ENCODE measurements at places on chromosomes 3 and 15.

DNA sequence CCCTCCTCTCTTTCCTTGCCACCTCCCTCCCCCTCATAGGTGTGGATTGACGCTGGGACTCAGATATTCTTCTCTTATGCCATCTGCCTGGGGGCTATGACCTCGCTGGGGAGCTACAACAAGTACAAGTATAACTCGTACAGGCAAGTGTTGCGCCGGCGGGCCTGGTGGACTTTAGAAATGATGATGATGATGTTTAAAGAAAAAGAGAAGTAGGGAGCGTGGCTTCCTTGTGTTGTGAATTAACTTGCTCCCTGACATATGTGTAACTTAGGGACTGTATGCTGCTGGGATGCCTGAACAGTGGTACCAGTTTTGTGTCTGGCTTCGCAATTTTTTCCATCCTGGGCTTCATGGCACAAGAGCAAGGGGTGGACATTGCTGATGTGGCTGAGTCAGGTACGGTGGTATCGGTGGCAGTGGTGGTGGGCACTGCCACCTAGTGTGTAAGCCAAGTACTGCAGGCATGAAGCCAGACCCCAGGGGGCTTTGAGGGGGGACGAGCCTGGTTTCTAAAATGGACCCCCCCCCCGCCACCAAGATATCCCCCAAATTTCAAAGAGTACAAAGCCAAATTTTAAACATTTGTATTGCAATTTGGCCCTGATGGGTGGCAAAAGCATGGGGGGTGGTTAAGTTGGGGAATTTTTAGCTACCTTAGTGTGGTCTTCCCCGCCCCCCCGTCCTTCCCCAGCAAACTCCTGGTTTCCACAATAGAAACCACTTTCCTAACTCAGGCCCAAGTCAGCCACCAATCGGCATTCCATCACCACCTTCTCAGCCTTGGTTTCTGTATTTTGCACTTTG, 65.6 kb downstream of the SLC6A6 start:
- H3K4me3 ChIP-seq: no peak overlapping the region
- no peaks in the 10 kb centered on the region for H3K36me3 ChIP-seq
- no peaks in the 10 kb centered on the region for H3K4me1 ChIP-seq
- peak; percentile 40 for DNase-seq
- H3K27me3 ChIP-seq: no peaks in the 10 kb centered on the region

DNA sequence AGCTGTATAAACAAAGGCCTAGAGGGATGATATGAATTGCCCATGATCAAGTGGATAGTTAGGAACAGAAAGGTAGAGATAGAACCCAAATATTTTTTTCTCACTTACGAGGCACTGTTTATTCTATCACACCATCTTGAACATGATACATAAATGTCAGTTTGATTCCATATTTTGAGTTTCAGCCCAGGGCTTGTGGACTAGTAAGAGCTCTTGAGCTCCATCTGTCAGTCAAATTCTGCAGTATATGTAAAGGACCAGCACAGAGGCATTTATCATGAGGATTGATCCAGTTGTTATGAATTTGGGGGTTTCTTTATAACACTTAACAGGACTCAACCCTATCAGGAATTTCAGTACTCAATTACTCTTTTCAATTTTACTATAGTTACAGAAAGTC, 4.8 kb downstream of the SLC27A2 start:
- H3K27me3 ChIP-seq: no peaks in the 10 kb centered on the region
- no peak for DNase-seq
- H3K4me1 ChIP-seq: peaks cover 11% of the 10 kb centered on the region
- no peak overlapping the region for H3K27ac ChIP-seq

GRCh38 chr3:148005456-148005855, 596.3 kb downstream of the ZIC1 start:
- no peaks in the 10 kb centered on the region for H3K36me3 ChIP-seq
- no peak for DNase-seq
- H3K27me3 ChIP-seq: no peaks in the 10 kb centered on the region
- no peaks in the 10 kb centered on the region for H3K4me1 ChIP-seq
- no peak overlapping the region for H3K27ac ChIP-seq
- H3K4me3 ChIP-seq: no peak overlapping the region

- H3K27me3 ChIP-seq: no peaks in the 10 kb centered on the region
- no peak overlapping the region for H3K4me3 ChIP-seq
- H3K27ac ChIP-seq: no peak overlapping the region
- no peak for DNase-seq
- H3K4me1 ChIP-seq: no peaks in the 10 kb centered on the region
These were observed 293.4 kb upstream of the MME start for GRCh38 chr3:154786724-154787123.

DNA sequence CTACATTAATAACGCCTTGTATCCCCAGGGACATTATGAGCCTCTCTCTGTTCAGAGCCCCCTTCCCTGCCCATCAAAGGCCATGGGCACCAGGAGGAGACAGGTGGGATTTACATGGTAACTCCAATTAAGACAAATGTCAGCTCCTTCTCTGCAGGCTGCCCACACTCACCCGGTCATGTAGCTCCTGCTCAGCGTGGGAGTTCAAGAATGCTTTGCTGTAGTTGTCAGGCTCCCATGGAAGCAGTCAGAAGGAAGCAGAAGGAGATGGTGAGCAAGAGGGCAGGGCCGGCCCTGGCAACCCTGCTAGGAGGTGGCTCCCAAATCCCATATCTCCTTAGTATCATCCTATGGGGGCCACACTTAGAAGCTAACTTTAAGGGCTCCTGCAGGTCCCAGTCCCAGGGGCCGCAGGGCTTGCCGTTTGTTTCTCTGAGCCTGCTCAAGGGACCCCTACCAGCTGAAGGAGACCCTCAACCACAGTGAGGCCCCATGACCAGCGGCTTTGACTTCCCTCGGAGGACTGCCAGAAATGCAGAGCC, 218.4 kb upstream of the TLE3 start:
- no peaks in the 10 kb centered on the region for H3K27me3 ChIP-seq
- no peaks in the 10 kb centered on the region for H3K36me3 ChIP-seq
- H3K4me3 ChIP-seq: no peak overlapping the region

GRCh38 chr15:59444980-59445545, 7.1 kb downstream of the FAM81A start:
- no peak overlapping the region for H3K27ac ChIP-seq
- no peak for DNase-seq
- no peaks in the 10 kb centered on the region for H3K4me1 ChIP-seq
- H3K36me3 ChIP-seq: no peaks in the 10 kb centered on the region

DNA sequence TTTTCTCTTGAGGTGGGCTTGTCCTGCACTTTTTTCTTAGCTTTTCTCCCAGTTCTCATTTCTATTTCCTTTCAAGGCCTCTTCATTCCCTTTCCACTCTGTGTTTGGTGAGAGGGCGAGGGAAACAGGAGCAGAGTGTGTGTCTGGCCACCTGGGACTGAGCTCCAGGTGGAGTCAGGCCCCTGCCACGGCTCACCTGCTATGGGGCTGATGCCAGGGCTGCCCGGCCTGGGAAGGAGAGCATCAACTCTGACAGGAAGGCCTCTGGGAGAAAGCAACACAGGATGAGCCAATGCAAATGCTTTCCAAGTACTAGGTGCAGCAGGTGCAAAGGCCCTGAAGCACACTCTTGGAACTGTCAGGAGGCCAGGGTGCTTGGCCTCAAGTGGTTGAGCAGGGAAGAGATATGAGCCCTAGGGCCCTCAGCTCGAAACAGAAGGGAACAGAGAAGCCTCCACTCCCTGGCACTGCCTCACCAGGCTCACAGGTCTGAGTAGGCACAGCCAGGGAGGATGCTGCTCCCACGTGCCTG, 27.3 kb upstream of the DUSP7 start:
- no peaks in the 10 kb centered on the region for H3K4me1 ChIP-seq
- no peak overlapping the region for H3K4me3 ChIP-seq
- H3K27me3 ChIP-seq: no peaks in the 10 kb centered on the region
- H3K36me3 ChIP-seq: no peaks in the 10 kb centered on the region

GRCh38 chr3:51982352-51982837, 940 bp upstream of the ACY1 start:
- H3K27ac ChIP-seq: peak overlapping the region; percentile 97
- H3K4me3 ChIP-seq: no peak overlapping the region
- DNase-seq: peak; percentile 59
- peaks cover 25% of the 10 kb centered on the region for H3K4me1 ChIP-seq

- H3K27ac ChIP-seq: peak overlapping the region; percentile 49
- peak; percentile 47 for DNase-seq
- H3K27me3 ChIP-seq: no peaks in the 10 kb centered on the region
These were observed 384.8 kb downstream of the MECOM start for GRCh38 chr3:169278667-169279066.

GRCh38 chr3:123084738-123085237, 18.0 kb downstream of the PDIA5 start:
- no peaks in the 10 kb centered on the region for H3K36me3 ChIP-seq
- H3K27me3 ChIP-seq: no peaks in the 10 kb centered on the region
- no peak overlapping the region for H3K27ac ChIP-seq
- DNase-seq: no peak

- H3K4me1 ChIP-seq: peaks cover 31% of the 10 kb centered on the region
- no peaks in the 10 kb centered on the region for H3K36me3 ChIP-seq
- no peak for DNase-seq
These were observed 612 bp upstream of the TBL1XR1 start for GRCh38 chr3:177197727-177198460.

DNA sequence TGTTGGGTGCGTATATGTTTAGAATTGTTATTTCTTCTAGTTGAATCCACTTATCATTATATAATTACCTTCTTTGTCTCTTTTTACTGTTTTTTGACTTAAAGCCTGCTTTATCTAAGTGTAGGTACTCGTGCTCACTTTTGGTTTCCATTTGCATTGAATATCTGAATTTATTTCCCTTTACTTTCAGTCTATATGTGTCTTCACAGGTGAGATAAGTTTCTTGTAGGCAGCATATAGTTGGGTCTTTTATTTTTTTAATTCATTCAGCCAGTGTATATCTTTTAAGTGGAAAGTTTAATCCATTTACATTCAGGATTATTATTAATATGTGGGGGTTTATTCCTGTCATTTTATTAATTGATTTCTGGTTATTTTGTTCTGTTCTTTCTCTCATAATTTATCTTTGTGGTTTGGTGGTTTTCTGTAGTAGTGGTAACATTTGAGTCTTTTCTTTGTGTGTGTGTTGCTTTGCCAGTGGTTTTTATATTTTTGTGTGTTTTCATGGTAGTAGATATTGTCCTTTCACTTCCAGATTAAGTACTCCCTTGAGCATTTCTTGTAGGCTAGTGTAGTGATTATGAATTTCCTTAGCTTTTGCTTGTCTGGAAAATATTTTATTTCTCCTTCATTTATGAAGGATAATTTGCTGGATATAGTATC, 27.3 kb downstream of the STT3B start:
- H3K4me3 ChIP-seq: no peak overlapping the region
- no peak for DNase-seq
- H3K27me3 ChIP-seq: no peaks in the 10 kb centered on the region
- H3K27ac ChIP-seq: no peak overlapping the region
- H3K4me1 ChIP-seq: peaks cover 26% of the 10 kb centered on the region

DNA sequence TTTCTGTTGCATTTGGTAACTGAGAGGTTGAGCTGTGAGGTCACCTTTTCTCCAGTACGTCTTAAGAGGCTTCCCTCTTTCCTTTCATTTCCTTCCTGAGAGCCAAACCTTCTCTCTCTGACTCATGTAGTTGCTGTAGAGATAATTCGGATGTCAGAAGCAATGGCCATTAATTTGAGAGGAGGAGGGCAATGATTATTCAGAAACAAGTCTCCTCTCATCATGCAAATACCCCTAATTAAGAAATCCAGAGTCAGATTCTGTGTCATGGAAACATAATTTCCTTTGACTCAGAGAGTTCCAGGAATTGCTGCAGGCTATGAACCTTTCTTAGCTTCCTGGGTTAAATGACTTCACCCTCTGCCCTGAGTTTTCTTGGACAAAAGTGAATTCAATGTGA, 59.0 kb upstream of the GSK3B start:
- H3K27me3 ChIP-seq: no peaks in the 10 kb centered on the region
- H3K4me1 ChIP-seq: no peaks in the 10 kb centered on the region
- no peak overlapping the region for H3K27ac ChIP-seq
- H3K4me3 ChIP-seq: no peak overlapping the region

DNA sequence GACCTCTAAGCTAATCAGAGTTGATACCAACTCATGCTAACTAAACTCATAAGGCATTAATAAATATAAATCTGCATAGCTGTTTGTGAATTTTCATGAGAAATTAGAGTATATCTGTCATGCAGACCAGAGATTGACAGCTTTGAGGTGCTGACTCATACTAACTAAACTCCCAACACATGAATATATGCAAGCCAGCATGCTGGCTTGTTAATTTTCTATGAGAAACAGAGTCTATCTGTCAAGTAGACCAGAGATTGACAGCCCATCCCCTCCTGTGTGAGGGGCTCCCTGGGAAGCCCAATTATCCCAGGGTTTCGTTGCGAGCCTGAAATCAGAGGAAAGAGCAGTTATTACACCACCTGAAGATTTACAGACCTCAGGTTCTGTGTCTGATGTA, 69.3 kb downstream of the CD47 start:
- no peak for DNase-seq
- H3K4me1 ChIP-seq: no peaks in the 10 kb centered on the region

GRCh38 chr3:56467801-56468183, 475 bp downstream of the ERC2 start:
- H3K27ac ChIP-seq: no peak overlapping the region
- peaks cover 13% of the 10 kb centered on the region for H3K4me1 ChIP-seq
- peak; percentile 15 for DNase-seq
- H3K27me3 ChIP-seq: no peaks in the 10 kb centered on the region
- H3K4me3 ChIP-seq: peak overlapping the region; percentile 65

- no peak overlapping the region for H3K4me3 ChIP-seq
- peaks cover 9% of the 10 kb centered on the region for H3K4me1 ChIP-seq
- no peak overlapping the region for H3K27ac ChIP-seq
- no peaks in the 10 kb centered on the region for H3K27me3 ChIP-seq
- no peaks in the 10 kb centered on the region for H3K36me3 ChIP-seq
- DNase-seq: no peak
These were observed 111.6 kb downstream of the GREM1 start for GRCh38 chr15:32829436-32829835.

- H3K36me3 ChIP-seq: no peaks in the 10 kb centered on the region
- peaks cover 13% of the 10 kb centered on the region for H3K4me1 ChIP-seq
- no peak overlapping the region for H3K4me3 ChIP-seq
- H3K27ac ChIP-seq: no peak overlapping the region
- no peaks in the 10 kb centered on the region for H3K27me3 ChIP-seq
These were observed 56.3 kb downstream of the PDZRN3 start for GRCh38 chr3:73568371-73568862.

DNA sequence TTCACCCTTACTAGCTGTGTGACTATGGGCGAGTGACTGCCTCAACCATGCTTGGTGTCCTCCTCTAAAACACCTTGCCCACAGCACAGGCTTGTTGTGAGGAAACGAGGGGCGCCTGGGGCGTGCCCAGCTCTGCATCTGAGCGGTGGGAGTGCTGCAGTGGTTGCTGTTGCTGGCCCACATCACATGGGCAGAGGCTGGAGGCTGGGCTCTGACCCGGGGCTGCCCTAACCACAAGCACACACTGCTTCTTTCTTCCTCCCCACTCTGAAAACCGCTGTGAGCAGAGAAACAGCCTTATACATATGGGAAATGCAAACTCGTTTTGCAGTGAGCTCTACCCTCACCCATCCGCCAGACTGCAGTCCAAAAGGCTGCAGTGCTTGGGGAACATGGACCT, 74.8 kb upstream of the RPL32 start:
- H3K27ac ChIP-seq: no peak overlapping the region
- H3K4me3 ChIP-seq: no peak overlapping the region
- H3K4me1 ChIP-seq: no peaks in the 10 kb centered on the region
- peaks cover 12% of the 10 kb centered on the region for H3K36me3 ChIP-seq

GRCh38 chr3:69691860-69692259, 47.4 kb upstream of the MITF start:
- no peak for DNase-seq
- no peaks in the 10 kb centered on the region for H3K27me3 ChIP-seq
- no peak overlapping the region for H3K4me3 ChIP-seq
- H3K27ac ChIP-seq: no peak overlapping the region
